Activated T-cell treated with anti-CD3 and anti-CD28 coated beads, Interleukin-2, amount 50 U/mL, for 1 hour (primary cell): ENCODE measurements at places on chromosomes 1 and 21.

DNA sequence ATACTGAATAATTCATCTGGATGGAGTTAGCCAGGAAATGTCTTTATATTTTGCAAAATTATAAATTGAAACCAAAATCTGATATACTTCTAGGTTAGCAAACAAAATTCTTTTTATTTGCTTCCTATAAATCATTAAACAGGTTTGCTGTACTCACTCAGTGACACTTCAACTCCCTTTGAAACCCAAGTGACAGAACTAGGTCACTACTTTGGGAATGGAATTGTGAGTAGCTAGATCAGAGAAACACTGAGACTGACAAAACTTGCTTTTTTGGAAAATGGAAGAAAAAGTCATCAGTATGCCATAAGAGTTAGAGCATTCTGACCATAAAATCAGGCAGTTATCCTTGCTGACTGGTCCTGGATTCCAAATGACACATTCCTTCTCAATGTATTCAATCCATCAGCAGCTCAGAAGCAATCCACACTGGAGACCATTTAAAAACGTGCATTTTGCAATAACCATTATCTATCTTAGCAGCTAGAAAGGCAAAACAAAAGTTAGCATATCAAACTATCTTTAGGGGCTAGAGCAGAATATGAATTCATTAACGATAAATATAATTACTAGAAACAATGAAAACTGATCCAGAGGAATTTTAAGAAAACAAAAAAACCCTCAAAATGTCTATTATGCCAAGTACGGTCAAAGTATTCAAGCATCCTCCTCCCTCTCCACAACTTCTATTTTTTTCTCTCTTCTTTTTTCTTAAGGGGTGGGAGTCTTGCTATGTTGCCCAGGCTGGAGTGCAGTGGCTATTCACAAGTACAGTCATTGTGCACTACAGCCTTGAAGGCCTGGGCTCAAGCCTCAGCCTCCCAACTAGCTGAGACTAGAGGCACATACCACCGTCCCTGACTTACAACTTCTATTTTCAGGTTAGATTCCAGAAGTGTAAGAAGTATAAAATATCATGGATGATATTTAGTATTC, 60.1 kb downstream of the HNRNPR start:
- DNase-seq: no peak

DNA sequence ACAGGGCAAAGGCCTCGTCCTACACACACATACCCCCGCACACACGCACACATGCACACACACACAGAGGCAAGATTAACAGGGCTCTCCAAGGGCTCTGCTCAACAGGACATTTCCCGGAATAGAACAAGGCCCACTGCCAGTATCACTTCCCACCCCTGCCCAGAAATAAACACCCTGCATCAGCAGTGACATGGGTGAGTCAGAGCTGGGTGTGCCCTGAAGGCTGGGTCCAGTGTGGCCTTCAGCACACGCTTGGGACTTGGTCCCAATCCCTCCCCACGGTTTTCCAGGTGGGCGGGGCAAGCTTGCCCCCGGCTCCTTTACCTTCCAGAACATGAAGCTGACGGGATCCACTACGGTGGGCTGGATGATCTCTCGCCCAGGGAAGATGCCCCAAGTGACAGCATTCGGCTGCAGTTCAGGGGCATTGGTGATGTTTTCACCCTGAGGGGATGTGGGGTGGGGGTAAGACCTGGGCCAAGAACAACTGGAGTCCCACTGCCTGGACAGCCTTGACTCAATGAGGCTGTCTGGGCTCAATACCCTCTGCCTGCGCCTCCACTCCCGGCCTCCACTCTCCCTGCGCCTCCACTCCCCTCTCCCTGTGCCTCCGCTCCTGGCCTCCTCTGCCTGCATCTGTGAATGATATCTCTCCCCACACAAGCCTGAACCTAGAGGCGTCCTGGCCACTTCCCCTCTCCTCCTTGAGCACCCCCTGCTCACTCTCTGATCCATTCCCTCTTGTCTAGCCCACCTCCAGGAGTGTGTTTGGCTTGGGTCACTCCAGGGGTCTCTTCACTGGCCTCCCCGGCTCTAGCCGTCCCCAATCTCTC, 14.7 kb downstream of the MTHFR start:
- no peak for DNase-seq

- DNase-seq: no peak
These were observed 63.3 kb downstream of the FGGY start for GRCh38 chr1:59360170-59360569.

DNA sequence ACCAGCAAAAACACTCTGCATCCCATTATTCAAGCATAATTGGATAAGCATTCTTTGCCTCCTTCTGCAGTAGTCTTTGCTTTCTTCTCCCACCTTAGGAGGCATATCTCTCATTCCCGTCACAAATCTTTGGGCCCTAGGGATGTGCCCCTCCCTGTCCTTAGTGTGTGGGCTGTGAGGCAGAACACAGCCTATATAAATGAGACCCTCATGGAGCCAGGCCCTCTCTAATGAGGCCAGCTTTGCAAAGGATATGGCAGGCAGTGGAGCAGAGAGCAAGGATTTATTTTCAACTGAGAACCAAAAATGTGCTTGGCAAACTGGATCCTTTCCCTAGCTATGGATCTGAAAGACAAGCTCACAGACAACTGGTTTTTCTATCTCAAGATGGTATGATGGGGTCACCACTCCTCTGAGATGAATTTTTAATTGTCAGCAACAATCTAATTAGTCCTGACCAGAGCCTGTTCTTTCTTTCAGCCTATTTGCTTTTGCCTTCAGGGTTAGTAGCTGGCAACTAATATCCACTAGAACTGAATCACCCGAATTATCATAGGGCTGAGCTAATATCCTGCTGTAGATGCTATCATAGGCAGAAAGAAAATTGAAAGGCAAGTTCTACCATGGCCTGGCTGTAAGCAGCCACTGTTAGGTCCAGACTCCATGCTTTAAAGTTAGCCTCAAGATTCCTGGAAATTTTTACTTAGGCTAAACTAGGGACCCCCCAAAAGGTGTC, 134.2 kb downstream of the SYT2 start:
- DNase-seq: no peak

DNA sequence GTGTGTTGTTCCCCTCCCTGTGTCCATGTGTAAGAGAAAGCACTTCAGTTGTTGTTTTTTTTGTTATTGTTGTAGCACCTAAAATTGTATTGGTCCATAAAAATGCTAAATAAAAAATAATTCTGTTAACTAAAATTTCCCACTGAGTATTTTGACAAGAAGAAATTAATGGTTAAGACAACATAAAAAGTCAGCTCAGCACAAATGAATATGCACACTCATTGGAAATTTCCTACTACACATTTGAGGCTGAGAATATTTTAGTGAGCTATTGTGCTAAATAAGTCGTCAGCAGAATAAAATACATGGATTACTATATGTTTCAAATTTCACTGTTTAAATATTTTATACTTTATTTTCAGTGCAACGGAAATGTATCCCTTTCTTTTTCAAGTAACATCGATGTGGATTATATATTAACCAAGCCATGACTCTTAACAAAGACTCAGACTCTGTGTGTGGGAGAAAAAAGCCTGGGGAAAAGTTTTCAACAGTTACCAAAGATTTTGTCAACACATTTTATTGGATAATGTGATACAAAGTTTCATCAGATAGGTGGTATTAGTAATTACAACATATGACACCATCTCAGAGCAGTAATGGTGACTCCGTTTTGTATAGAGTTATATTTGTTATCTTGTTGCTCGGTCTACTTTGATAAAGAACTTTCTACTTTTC, 63.4 kb downstream of the LYPLAL1 start:
- no peak for DNase-seq

DNA sequence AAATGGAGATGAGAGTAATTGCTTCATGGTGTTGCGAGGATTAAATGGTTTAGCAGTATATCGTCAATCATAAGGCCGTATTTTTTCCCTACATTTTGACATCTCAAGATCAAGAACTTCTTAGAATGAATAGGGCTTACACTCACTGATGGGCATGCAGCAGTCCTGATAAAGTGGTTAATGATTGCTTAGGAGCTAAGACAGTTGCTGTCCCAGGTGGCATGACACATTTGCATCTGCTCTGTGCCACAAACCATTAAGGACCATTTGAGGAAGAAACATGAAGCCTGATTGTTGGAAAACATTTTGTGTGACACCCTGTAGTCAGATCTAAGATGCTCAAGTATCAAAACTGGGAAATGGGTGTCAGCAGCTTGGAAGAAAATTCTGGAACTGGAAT, 81.0 kb upstream of the SGIP1 start:
- no peak for DNase-seq

DNA sequence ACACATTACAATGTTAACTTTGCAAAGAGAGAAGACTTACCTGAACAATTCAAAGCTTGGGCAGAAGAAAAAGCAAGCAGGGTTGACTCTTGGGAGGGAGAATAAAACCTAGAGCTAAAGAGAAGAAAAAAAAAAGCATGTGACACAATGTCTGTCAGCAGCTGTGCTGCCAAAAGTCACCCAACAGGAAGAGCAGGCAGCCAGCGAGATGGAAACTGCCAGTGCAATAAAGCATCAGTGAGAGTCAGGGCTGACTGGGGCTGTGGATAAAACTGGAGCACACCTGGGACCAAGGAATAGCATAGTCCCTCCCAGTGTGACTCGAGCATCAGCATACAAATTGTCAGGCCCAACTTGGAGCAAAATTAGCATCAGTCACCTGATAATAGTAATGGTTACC, 65.0 kb upstream of the SLC22A15 start:
- DNase-seq: no peak

GRCh38 chr1:191306916-191307315, 829.3 kb upstream of the BRINP3 start:
- DNase-seq: no peak

- no peak for DNase-seq
These were observed 189.5 kb downstream of the CLEC20A start for GRCh38 chr1:178307264-178307663.

GRCh38 chr1:33337441-33337840, 16.5 kb upstream of the A3GALT2 start:
- DNase-seq: no peak

DNA sequence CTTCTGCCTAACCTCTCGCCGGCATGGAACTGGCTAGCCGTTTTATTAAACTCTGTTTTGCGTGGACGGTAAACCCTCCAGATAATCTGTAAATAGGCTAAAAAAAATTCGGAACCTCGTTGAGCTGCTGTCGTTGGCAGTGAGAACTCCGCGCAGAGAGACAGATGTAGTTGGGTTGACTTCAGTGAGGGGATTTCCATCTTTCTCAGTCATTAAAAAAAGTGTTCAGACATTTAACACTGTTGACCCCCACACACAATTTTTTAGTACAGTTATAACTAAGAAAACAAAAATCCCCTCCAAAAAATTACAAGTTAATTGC, 464 bp downstream of the PARK7 start:
- DNase-seq: no peak

DNA sequence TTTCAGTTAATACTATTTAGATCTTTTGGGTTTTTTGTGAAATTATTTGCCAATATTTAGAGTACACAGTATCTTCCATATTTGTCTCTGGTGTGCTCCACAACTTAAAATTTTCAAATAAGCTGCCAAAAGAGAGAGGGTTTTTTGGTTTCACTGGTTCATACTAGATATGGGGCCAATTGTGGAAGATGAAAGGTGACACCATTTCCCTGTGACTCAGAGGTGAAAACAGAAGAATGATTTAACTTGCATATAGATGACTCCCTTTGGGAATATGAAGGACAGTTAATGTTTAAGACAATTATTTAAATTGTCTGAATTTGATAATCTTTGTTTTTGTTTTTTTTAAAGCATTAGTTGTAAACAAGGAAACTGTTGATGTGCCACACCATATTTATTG, 37.5 kb downstream of the IVNS1ABP start:
- DNase-seq: no peak

DNA sequence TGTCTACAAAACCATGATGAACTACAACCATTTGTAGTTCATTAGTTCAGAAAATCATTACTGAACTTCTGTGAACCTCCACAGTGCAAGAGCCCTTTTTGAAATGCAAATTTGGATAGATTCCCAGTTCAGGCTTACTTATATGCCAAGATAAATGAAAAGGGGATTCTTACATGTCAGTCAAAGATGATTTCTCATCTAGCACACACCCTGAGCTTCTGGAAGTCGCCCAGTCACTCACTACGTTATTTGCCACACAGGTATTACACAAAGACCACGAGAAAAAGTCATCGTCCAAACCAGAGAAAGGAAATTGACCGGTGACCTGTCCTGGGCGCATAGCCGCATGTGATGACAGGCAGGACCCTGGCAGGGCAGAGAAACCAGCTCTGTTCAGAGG, 41.8 kb downstream of the ETS2 start:
- no peak for DNase-seq

DNA sequence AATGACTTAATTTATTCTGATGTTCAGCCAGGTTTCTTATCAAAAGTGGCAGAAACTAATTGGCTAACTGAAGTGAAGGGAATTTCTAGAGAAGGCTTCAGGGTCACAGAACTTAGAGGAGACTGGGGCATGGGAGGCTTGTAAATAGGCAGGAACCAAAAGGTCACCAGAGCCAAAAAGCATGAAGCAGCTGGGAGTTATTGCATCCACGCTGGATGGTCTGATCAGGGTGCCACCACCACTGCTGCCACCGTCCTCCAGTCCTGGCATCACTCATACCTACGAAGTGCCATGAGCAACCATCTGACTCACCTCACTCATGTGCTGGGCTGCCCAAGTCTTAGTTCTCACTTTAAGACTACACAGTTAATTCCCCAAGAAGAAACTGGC, 82.5 kb upstream of the DPH5 start:
- no peak for DNase-seq

GRCh38 chr1:30363031-30363430, 360.4 kb downstream of the MATN1 start:
- no peak for DNase-seq

GRCh38 chr1:51341876-51342496, 11.6 kb upstream of the TTC39A start:
- no peak for DNase-seq

DNA sequence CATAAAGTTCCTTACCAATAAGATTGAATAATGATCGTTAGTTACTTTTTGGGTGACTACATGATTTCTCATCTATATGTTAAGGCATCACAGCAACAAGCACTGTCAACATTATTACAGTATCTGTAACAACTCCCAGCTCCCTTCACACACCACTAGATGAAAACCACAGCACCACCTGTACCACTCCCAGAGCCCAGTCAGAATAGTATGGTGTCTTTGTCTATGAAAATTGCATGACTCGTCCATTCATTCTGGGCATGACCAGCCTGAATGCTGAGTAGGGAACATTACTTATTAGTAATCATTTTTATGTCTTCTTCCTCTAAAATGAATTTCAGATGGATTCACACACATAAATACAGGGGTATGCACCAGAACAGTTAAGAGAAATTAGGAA, 7.0 kb downstream of the OLFML2B start:
- DNase-seq: no peak

DNA sequence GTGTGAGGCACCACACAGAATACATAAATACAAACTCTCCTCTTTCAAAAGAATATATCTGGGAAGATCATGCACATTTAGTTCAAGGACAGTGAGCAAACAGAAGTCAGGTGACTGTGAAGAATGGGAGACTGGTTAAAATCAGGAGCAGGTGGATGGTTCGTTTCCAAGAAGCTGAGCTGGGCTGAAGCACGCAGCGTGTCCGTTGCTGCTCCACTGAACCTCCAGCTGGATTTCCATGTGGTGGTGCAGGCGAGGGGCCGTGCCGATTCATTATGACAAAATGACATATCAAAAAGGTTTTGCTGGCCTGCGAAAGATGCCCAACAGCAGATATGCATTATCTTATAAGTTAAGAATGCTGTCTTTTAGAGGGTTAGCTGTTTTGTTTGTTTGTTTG, 66.0 kb downstream of the OLIG1 start:
- no peak for DNase-seq

GRCh38 chr1:214952648-214953047, 129.9 kb upstream of the KCNK2 start:
- DNase-seq: no peak

- DNase-seq: no peak
These were observed 262.2 kb upstream of the POU3F1 start for GRCh38 chr1:38308780-38309179.

- DNase-seq: no peak
These were observed 319.6 kb downstream of the RWDD3 start for GRCh38 chr1:95553595-95553994.
